Karpas-422 (cell line): ENCODE measurements at places on chromosomes 1 and 21.

DNA sequence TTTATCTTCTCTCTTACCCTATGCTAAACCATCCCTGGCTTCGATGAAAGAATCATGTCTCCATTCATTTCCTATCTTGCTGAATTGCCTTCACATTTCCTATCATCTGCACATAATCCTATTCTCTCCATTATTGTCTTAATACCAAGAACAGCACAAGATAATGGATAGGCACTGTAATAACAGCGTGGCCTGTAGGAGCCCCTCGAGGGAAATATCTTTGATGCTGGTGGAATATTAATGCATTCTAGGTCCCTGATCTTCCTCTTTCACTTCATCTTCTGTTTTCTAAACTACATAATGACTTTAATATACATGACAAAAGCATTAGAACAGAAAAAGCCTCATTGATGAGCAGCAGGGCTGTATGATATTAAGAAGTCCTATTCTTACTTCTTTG lies 720.6 kb downstream of the RWDD3 start:
- H3K36me3 ChIP-seq, result no peaks in the 10 kb centered on the region
- H3K4me1 ChIP-seq, result no peaks in the 10 kb centered on the region
- H3K27ac ChIP-seq, result no peak overlapping the region
- no peaks in the 10 kb centered on the region for H3K27me3 ChIP-seq

DNA sequence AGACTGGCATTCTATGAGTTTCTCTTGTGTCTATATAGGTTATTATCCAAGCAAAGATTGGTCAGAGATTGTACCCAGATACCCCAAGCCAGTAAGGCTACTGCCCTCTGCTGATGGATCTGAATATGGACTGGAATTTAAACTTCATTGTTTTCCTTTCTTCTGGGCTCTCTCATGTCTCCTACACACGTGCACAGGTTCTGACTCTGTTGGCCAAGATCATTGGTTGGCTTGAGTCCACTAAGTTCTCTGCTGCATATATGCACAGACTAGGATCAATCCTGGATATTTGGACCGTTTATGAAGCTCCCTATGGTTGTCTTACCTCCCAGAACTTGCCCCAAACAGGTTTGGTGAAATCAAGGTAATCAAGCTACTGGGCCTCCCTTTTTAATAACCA lies 69.7 kb downstream of the CC2D1B start:
- no peaks in the 10 kb centered on the region for H3K4me1 ChIP-seq
- no peaks in the 10 kb centered on the region for H3K27me3 ChIP-seq
- DNase-seq, result peak; percentile 83
- no peaks in the 10 kb centered on the region for H3K36me3 ChIP-seq
- H3K4me3 ChIP-seq, result no peak overlapping the region

DNA sequence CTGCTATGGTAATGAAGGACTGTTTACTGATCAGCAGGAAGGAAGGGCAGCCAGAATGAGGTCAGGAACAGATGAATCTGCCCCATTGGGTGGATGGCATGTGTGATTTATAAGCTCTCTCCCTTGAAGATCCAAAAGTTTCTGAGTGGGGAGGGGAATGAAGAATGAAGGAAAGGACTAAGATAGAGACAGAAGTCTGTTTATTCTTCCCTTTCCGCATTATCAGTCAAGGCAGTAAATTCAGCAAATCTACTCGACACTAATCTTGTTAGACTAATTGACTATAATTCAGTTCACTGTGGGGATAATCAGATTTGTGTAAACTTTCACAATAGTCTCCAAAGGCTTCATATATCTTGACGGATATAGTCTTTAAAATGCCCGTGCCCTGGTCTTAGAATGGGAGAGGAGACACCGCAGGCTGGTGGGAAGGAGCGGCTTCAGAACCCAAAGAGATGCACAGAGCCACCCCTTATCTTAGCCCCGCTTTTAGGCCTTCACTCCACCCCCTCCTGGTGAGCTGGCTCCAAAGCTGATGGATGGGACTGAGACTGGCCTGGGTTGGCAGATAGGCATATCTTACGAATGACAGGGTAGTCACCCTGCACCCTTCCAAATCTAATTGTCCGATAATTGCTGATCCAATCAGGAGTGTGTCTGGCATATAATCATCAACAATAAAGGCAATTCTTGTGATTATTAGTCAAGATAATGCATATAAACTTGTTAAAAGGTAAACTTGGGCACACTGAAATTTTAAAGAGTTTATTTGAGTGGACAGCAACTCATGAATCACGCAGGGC lies 76.0 kb upstream of the PPM1J start:
- no peaks in the 10 kb centered on the region for H3K27me3 ChIP-seq
- no peak overlapping the region for H3K4me3 ChIP-seq
- no peak overlapping the region for H3K27ac ChIP-seq
- H3K36me3 ChIP-seq, result no peaks in the 10 kb centered on the region

DNA sequence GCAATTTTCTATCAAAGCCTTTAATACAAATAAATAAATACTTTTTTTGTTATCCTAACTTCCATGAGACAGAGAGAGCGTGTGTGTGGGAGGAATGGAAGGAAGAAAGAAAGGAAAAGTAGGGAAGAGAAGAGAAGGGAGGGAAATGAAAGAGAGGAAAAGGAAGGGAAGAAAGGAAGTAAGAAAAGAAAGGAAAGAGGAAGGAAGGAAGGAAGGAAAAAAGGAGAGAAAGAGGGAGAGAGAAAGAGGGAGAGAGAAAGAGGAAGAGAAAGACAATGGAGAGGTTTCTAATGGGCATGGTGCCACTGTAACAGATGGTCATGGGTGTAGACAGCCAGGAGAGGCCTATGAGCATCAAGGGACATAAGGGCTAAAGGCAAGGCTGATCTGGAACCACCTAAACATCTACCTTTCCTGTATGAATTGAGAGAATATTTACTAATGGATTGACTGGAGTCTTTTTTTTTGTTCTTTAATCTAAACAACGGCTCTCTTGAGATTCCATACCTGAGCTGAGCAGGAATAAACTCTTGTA lies 234.9 kb downstream of the PTPRC start:
- H3K4me3 ChIP-seq, result no peak overlapping the region
- DNase-seq, result no peak
- H3K27me3 ChIP-seq, result no peaks in the 10 kb centered on the region

DNA sequence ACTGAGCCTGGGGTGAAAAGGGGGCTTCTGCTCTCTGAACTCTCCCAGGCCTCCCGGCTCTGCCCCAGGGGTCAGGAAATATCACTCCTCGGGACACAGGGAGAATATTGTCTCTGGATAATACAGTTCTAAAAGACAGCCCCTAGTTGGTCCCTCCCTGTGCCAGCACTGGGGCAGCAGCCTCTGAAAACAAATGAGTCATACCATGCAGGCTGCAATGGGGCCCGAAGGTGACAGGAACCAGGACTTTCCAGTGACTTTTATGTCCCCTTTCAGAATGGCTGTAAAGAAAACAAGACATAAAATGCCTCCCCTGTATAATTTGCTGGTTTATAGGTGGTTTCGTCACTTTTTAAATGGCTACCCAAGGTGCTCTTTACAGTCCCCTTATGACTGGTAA lies 360.0 kb downstream of the NPHP4 start:
- no peaks in the 10 kb centered on the region for H3K36me3 ChIP-seq
- no peaks in the 10 kb centered on the region for H3K4me1 ChIP-seq
- H3K27me3 ChIP-seq, result no peaks in the 10 kb centered on the region
- H3K27ac ChIP-seq, result no peak overlapping the region
- no peak overlapping the region for H3K4me3 ChIP-seq

DNA sequence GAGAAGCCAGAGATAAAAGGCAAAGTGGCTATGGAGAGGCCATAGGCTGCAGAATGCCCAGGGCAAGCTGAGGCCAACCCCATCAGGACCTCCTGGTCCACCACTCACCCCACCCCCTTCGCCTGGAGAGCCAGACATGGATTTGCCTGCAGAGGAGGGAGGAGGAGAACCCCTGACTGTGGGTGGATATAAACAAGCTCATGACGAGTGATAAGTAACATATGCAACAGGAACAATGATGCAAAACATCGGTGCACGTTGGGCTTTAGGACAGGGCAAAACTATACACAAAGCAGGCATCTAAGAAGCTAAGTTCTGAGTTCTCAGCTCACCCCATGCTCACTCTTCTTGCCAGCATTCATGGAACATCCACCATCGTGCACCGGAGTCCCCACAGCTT lies 150.3 kb downstream of the ETS2 start:
- no peak for DNase-seq
- H3K4me3 ChIP-seq, result no peak overlapping the region
- H3K36me3 ChIP-seq, result no peaks in the 10 kb centered on the region
- no peak overlapping the region for H3K27ac ChIP-seq
- H3K4me1 ChIP-seq, result no peaks in the 10 kb centered on the region
- no peaks in the 10 kb centered on the region; the same call in 1 of the 2 replicates for H3K27me3 ChIP-seq

DNA sequence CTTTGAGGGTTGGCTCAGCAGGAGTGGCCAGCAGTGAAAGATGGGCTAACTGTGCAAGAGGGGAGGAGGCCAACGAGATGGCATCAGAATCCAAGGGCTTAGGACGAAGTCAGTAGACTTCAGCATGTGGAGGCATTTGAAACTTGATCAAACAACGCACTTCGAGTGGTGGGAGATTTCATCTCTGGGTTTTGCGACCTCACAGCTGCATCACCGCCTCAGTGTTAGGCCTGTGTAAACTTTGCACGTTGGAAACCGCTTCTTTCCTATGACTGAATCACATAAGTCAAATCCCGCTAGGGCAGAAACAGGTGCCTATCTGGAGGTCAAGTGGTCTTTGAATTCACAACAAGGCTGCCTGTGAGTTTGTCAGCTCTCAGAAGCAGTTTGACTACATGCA lies 17.8 kb downstream of the TFF3 start:
- H3K27me3 ChIP-seq, result no peaks in the 10 kb centered on the region
- no peak for DNase-seq
- H3K4me1 ChIP-seq, result no peaks in the 10 kb centered on the region
- no peak overlapping the region for H3K27ac ChIP-seq

- H3K4me1 ChIP-seq, result no peaks in the 10 kb centered on the region
- no peak for DNase-seq
- no peaks in the 10 kb centered on the region for H3K36me3 ChIP-seq
- no peak overlapping the region for H3K4me3 ChIP-seq
- no peaks in the 10 kb centered on the region for H3K27me3 ChIP-seq
Observed at GRCh38 chr1:234561319-234561718, 48.7 kb downstream of the IRF2BP2 start.

GRCh38 chr1:67939186-67939743 lies 106.0 kb upstream of the GNG12 start:
- H3K27me3 ChIP-seq, result 0 out of 2 replicates have a peak, but pooled peaks cover 3% of the 10 kb centered on the region
- no peaks in the 10 kb centered on the region for H3K36me3 ChIP-seq
- no peaks in the 10 kb centered on the region for H3K4me1 ChIP-seq
- no peak for DNase-seq
